ENCODE measurements at places on chromosomes 5 and 9.

DNA sequence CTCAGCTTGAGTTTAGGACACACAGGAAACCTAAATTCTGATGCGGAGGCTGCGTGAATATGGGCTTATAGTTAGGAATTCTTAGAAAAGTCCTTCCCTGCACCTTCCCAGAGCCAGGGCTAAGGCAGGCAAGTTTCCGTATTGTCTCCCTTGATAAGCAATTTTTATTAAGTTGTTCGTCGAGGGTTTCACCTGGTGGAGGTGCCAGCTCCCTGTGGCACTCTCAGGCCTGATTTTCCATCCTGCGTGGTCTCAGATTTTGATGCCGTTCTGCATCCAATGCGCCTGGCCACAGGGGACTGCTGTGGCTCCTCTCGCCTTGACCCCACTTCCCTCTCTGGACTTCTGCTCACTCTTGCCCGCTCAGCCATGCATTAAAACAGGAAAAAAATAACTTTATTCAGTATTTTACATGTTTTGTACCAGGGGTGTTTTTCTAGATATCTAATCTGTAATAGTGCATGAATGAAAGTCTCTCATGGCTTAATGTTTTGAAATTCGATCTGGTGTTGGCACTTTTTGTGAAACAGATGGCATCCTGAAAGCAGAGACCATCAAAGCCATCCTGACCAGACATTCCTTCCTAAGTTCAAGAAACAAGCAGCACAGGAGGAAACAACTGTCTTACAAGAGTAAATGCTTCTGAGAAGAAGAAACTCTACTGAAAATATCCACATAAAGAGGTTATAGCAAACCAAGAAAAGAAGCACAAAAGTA, 50.7 kb downstream of the TRIP13 start:
- DNase-seq = no peak

DNA sequence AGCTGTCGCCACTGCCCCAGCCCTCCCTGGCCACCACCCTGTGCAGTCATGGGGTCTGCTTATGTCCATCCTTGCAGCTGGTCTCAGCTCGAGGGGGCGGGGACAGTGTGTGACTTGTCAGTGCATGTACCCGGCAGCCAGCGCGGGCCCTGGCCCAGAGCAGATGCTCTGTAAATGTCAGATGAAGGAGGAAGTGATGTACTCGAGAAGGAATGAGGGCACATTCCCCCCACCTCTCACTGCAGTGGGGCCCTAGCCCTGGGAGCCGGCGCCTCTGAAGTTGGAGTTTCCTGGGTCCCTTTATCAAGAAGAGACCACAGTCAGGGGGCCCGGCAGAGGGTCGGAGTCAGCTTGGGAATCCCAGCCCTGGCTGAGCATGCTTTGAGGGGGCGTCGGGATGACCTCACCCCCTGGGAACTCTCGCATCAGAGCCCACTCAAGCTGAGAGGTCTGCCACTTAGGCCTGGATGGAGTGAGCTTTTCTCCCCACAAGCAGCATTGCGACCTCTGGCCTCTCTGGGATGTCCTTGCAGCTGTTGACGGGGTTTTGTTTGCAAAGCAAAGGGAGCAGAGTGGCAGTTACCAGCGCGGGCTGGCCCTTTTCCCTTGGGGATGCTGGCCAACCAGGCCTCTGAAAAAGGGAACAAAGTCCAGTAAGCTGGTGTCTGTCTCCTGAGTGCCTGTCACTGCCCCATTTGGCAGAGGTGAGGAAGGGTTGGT, 19.0 kb downstream of the NEURL1B start:
- peak; percentile 97 for DNase-seq

DNA sequence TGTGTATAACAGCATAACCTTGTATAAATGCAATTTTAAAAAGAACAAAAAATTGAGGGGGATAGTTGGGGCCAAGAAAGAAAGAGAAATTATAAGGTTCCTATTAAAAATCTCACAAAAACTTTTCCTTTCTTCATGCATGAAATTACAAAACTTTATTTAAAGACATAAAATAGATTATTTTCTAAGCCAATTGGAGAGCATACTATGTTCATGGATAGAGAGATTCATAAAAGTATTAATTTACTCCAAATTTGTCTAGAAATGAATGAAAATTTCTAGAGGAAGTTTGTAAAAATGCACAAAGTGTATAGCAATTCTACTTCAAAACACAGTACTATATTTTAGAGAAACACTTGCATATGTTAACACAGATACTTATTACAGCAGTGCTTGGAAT, 200.4 kb downstream of the PCSK1 start:
- no peak for DNase-seq

- DNase-seq = peak; percentile 79
Measured at GRCh38 chr9:35114840-35115628, 628 bp downstream of the ATOSB start.

DNA sequence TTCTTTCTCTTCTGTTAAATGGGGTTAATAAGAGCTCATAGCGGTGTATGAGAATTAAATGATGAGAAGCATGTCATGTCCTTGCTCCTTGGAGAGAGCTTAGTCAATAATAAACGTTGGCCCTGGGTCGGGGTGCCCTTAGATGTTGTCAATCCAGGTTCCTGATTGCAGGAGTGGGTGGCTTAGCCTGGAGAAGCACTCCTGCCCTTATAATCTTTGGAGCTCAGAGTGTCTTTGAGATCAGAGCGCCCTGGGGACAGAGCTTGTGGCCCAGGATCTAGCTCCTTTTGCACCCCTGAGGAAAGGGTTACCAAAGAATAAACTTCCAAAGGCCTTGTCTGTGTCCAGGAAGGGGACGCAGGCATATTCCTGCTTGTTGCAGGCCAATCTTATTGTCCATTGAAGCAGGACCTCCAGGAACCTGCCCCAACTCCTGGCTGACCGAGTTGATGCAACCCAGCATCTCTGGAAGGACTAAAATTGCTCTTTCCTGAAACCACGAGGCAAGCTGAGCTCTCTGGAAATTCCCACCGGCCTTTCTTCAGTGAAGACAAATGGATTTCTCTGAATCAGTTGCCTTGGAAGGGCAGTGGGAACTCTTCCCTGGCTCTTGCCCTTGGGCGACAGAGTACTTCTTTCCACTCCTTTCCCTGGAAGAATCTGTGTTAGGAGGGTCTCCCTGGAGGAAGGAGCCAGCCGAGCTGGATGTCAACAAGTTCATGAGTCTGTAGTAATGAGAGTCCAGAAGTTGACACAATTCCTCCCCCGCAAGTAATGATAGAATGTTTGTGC, 6.4 kb upstream of the AMBP start:
- DNase-seq = peak; percentile 51

DNA sequence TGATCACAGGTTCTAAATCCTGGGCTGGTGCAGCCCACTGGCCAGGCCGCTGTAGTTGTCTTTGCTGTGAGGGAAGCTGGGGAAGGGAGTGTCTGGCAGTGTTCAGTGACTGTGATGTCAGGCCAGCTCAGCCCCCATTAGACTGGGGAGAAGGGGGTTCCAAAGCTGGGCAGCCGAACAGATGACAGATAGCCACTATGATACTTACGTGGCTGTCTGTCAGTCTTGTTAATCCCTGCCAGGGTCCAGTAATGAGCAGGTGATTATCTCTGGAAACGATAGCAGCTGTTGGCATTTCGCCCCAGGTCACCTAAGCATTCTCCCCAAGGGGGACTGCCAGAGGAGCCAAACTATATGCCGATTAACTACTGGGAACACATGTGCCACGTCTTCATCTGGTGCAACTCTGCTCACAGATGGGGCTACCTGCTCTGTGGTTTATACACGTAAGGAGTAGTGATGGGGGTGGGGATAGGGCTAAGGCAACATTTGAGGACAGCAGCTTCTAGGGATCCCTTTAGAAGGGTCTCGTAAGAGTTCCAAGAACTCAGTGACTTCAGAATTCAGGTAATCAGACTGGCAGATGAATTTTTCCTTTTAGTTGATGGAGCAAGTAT, 396.3 kb downstream of the KDM4C start:
- no peak for DNase-seq

- DNase-seq = no peak
Measured at GRCh38 chr9:4070266-4070665, 229.6 kb downstream of the GLIS3 start.

Data from islet precursor cell (in vitro differentiated cells).